ENCODE measurements at places on chromosomes 4 and X.
A peak's percentile ranks its signal among the peaks of the same experiment; 100 is the strongest.

DNA sequence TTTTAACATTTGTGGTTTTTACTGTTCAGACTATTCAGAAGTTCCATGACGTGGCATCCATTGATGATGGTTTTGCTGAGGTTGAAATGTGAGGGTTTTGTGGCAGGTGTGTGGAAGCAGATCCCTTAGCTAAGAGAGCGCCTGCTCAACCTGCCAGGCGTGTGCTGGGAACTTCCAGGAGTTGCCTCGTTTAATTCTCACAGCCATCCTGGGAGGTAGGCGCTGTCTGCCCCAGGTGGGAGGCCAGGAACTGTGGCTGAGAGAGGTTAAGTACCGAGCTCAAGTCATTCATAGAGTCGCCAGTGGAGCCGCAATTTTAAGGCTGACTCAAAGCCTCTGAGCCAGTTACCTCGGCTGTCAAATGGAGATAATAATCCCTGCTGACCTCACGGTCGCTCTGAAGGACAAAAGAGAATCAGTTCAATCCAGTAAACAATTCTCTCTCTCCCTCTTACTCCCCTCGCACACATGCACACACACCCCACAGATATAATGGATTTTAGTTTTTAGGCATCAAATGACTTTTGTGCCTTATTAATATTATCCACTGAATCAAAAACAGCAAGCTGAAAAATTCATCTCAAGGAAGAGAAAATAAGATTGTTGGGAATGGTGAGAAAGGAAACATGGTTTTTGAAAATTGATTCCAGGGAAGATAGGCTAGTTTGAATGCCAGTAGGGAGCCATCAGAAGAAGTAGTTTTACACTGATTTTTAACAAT lies 171.3 kb downstream of the PTTG2 start:
- peak; percentile 64 for DNase-seq

- no peak for DNase-seq
These were observed 504.5 kb upstream of the GALNTL6 start for GRCh38 chr4:171308661-171309060.

GRCh38 chr4:184328022-184328736 lies 110.5 kb upstream of the ENPP6 start:
- DNase-seq, result no peak

DNA sequence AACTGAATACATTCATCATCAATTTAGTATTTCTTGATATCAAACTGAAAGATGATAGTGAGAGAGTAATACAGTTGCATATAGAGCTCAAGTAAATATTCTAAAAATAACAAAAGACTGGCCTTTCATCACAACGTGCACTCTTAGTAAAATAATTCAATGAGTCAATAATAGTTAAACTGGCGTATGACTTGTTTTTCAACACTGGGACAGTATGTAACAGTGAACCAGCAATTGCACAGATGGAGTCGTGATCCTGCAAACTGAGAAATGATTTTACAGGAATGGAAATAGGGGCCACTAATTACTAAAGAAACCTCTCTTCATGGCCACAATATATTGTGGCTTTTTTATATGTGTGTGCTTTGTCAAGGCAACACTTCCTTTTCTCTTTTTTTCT lies 137.4 kb downstream of the SLC4A4 start:
- DNase-seq, result no peak

DNA sequence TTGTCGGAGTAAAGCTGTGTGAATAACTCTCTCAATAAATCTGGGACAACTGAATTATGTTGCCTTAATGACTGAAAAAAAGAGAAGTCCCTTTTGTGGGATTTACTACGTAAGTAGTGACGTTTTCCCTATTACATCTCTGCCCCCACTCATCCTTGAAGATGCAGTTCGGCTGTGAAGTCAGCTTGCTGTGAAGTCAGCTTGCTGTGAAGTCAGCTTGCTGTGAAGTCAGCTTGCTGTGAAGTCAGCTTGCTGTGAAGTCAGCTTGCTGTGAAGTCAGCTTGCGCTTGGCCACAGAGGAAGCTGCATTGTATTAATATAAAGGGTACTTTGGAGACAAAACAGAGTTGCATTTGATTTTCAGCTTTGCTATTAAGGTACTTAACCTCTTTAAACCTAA lies 8.0 kb upstream of the VAMP7 start:
- DNase-seq, result no peak

- DNase-seq, result no peak
These were observed 106.6 kb downstream of the RASL11B start for GRCh38 chr4:52968691-52969090.

DNA sequence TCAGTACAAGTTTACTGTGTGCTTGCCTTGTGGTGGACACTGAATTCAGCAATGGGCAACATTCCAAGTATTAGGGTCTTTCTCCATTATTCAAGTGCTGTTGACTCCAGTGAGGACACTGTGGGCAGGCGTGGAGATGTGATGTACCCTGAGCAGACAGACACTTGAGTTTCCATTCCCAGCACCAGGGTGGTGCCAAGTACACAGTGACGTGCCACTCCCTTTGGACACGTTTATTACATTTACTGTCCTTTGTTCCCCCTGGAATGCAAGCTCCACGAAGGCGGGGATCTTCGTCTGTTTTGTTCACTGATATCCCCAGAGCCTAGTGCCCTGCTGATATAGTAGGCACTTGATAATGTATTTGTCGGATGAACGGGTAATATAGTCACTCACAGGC lies 130.6 kb upstream of the STX18 start:
- no peak for DNase-seq

DNA sequence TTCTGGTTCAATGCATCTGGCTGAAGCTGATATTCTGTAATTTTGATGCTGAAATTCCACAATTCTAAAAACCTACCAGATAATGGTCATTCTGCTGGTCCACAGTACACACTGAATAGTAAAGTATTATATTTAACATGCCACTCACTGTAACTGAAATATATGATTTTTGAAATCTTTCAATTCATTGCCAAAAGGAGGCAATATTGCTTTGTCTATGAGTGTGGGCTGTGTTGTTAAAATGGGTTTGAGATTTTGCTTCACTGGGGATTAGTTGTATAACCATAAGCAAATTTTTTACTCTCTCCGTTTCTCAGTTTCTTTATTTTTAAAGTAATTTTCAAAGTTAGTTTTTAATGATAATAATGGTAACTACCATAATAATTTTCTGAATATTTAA lies 1404.1 kb upstream of the IGFBP7 start:
- no peak for DNase-seq

DNA sequence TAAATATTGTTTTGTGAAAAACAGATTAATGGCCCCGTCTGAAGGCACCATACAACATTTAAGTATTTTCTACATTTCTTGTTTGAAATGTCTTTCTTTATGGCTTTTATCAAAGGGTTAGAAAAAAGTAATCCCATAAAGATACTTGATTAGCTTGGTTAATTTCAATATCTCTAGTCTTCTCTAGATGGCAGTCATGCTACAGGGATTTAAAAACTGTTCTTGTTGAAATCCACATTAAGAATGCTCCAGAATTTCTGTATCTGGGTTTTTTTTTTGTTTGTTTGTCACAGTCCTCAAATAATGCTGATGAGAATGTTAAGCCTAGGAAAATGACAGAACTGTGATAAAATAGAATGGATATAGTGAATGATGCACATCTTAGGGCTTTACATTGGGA lies 109.0 kb upstream of the AADAT start:
- no peak for DNase-seq

GRCh38 chrX:133921764-133922389 lies 63.5 kb downstream of the GPC3 start:
- DNase-seq, result no peak

DNA sequence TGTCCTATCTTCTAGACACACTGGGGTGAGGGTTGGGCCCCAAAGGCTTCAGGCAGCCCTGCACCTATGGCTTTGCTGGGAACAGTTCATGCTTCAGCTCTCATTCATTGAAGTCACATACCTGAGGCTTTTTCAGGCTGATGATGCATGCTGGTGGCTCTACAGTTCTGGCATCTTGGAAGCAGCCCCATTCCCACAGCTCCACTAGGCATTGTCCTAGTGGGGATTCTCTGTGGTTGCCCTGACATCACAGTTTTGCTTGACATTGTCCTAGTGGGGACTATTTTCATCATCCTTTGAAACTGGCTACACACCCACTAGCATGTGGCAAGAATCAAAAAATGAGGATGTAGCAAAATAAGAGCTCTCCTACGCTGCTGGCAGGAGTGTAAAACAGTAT lies 37.7 kb upstream of the C4orf17 start:
- DNase-seq, result no peak

DNA sequence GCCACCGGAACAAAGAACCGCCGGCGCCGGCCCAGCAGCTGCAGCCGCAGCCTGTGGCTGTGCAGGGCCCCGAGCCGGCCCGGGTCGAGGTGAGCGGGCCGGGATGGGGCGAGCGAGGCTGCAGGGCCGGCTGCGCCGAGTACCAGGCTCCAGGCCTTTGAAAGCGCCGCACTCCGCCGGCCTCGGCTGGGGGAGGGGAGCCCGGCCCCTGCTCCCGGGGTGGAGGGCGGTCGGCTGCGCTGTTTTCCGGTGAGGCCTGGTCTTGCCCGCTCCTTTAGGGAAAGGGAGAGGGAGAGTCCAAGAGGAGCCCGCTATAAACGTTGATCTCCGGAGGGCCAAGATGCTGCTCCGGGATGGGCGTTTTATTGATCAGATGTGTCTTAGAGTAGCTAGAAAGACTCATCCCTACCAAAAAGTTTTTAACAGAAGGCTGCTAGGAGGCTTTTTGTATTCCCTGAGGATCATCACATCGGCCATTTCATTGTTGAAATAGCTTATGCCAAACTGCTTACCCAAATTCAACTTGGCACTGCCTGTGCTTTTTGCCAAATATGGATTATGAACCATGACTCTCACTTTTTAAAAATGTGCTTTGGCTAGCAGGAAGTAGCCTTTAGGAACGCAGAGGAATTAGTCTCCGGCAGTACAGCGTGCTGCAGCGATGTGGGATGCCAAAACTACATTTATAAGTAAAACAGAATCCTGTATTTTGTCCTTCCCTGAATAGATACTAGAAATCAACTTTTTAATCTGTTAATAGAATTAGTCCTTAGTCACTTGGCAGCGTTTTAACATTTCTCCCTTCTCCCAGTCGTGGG lies 760 bp downstream of the TMEM165 start:
- DNase-seq, result no peak

- no peak for DNase-seq
These were observed 6.1 kb upstream of the UVSSA start for GRCh38 chr4:1340861-1341260.

DNA sequence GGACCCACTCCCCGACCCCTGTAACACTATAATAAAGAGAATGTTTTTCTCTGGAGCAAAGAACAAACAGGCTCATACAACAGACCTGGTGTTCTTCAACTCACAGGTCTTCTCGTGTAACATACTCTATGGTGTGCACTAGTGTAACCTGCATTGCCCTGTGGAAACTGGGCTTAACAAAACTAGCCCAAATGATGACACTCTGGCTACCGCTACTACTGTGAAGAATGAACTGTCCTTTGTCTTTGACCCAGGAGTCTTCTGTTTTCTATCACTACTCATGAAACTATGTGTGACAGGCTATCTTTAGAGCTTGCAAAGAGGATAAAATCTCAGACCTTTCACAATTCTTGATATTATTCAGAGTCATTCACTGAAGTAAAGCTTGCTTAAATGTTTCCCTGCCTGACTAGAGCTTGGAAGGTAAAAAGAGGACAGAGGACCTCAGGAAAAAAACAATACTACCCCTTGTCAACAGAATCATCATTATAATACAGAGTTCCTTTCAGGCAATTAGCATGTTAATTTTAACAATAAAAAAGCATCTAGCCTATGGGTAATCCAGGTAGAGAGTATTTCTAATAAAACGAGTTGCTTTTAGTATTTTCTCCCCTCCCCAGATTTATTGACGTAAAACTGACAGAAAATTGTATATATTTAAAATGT lies 59.2 kb downstream of the FSTL5 start:
- DNase-seq, result no peak

DNA sequence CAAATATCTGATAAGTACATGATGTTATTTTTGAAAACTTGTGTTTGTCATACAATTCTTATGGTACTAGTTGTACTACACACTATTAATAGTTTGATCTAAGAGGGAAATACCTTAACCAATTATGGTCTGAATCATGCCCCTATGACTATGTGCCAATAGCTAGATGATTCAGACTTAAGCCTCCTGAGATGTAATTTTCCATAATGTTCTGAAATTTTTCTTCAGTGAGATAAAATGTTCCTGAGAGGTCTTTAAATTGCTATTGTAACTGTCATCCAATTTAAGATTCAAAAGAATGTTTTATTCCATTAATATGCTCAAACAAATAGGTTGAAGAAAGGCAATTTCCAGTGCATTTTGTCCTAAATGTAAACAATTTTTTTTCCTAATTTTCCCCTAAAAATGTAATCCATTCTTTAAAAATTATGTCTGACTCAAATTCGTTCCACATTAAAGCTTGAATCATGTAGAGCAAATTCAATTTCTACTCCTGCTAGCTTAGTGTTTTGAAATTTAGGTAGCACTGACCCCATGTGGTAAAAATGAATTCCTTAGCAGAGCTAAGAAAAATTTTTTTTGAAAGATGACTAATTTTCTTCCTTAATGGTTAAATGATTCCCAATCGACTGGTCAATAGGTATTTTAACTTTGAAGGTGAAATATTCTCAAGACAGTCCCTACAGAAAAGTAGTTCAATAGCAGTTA lies 49.1 kb downstream of the APOOL start:
- DNase-seq, result no peak

- DNase-seq, result no peak
These were observed 28.4 kb downstream of the NPNT start for GRCh38 chr4:105923497-105924238.

- no peak for DNase-seq
These were observed 18.4 kb upstream of the ZNF41 start for GRCh38 chrX:47501226-47502074.

DNA sequence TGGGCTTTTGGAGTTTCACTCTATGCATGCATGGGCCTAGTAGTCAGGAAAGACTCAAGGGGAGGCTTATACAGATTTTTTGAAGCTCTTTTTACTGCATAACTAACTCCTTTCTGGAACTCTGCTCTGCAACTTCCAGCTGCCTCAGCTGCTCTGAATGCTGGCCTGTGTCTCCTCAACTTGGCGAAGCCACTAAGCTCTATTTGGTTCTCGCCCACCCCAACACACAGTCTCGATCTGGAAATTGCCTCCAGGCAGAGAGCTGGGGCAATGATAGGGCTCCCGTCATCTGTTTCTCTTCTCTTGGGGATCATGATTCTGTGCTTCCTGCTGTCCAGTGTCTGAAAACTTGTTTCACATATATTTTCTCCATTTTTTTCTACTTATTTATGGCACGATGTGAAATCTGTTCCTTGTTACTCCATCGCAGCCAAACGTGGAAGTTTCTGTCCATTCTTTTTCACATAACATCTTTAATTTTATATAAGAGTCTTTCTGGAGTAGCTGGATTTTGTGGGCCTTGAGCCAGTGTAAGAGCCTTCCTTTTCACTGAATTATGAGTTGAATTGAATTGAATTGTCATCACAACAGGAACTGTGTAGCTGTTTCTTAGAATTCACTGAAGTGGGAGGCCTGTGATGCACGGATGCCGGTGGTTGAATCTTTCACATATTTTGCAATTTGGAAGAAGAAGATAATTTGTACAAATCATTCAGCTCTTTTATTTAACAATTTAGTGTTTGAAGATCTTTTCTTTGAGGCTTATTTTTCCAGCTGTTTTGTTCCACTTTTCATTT lies 9.0 kb downstream of the ZNF275 start:
- no peak for DNase-seq

- DNase-seq, result no peak
These were observed 17.4 kb downstream of the ATP5ME start for GRCh38 chr4:656436-657337.

GRCh38 chr4:119726505-119726904 lies 97.9 kb upstream of the PDE5A start:
- no peak for DNase-seq

Data from activated CD8-positive, alpha-beta memory T cell treated with anti-CD3 and anti-CD28 coated beads for 4 hours (primary cell).